Kidney (tissue), 22 donors: ENCODE measurements at places on chromosomes 2 and 18. TPM values are rescaled to one million over a fixed set of nuclear protein-coding genes. Genes with fewer than 3 reads are reported as not detected.

DNA sequence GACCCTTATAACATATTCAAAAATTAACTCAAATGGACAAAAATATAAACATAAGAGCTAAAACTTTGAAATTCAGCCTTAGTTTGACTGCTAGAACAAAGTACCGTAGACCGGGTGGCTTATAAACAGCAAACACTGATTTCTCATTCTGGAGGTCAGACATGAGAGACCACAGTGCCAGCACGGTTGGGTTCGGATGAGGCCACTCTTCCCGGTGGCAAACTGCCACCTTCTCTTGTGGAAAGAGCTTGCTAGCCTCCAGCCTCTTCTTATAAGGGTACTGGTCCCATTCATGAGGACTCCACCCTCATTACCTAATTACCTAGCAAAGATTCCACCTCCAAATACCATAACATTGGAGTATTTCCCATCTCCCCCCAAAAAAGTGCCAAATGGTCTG lies 91.3 kb downstream of the FAM210A start:
- DNase-seq: no peak

DNA sequence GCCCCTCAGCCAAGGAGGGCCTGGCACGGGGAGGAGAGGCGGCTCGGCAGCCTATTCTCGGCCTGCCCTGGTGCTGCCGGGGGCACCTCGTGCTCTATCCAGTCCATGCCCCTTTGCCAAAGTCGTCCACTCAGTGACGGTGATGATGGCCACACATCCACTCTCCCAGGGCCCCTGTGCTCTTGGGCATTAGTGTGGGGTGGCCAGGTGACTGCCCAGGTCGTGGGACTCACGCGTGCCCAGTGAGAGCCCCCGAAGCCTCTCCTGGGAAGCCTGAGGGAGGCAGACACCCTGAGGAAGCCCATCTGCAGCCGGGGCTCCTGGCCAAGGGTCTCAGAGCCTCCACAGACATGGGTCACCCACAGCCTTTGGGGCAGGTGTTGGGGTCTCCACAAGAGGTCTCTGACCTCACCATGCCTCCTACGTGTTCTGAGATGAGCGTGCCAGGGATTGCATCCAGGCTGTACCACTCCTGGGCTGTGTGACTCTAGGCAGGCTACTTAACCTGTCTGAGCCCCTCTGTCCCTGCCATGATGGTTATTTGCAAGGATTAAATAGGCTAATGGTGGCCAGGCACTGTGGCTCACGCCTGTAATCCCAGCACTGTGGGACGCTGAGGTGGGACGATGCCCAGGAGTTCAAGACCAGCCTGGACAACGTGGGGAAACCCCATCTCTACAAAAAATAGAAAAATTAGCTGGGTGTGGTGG lies 12.9 kb downstream of the RAMP1 start:
- no peak for DNase-seq

DNA sequence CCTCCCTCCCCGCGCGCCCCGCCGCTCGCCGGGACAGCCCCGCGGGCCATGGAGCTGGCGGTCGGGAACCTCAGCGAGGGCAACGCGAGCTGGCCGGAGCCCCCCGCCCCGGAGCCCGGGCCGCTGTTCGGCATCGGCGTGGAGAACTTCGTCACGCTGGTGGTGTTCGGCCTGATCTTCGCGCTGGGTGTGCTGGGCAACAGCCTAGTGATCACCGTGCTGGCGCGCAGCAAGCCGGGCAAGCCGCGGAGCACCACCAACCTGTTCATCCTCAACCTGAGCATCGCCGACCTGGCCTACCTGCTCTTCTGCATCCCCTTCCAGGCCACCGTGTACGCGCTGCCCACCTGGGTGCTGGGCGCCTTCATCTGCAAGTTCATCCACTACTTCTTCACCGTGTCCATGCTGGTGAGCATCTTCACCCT lies 865 bp downstream of the GALR1 start:
- DNase-seq: peak; percentile 69

DNA sequence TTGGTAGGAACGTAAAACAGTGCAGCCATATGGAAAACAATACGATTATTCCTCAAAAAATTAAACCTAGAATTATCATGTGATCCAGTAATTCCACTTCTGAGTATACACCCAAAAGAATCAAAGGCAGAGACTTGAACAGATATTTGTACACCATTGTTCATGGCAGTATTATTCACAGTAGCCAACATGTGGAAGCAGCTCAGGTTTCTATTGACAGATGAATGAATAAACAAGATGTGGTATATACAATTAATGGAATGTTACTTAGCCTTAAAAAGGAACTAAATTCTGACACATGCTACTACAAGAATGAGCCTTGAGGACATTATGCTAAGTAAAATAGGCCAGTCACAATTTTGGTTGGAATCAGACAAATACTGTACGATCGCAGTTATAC lies 14.2 kb upstream of the RTTN start:
- DNase-seq: no peak

DNA sequence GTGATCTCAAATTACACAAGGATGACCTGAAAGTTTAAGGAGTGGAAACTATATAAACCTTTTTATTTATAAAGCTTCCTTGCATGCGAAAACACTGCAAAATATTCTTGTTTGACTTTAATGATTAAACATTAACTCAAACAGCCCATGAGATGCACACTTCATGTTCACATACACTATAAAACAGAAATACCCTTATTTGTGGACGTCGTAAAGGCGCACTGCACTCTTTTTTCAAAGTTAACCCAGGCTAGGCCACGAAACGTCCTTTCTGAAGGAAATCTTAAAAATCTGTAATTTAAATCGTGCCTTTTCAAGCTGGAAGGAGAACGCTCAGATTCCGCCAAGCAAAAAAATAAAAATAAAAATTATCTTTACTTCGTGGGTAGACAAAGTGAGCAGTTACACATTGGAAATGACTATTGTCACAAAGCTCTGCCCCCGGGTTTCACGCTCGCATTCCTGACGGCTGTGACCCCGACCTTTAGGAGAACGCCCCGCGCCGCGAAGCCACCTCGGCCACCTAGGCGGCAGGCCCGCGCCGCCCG lies 728 bp downstream of the FAM168B start:
- DNase-seq: no peak

DNA sequence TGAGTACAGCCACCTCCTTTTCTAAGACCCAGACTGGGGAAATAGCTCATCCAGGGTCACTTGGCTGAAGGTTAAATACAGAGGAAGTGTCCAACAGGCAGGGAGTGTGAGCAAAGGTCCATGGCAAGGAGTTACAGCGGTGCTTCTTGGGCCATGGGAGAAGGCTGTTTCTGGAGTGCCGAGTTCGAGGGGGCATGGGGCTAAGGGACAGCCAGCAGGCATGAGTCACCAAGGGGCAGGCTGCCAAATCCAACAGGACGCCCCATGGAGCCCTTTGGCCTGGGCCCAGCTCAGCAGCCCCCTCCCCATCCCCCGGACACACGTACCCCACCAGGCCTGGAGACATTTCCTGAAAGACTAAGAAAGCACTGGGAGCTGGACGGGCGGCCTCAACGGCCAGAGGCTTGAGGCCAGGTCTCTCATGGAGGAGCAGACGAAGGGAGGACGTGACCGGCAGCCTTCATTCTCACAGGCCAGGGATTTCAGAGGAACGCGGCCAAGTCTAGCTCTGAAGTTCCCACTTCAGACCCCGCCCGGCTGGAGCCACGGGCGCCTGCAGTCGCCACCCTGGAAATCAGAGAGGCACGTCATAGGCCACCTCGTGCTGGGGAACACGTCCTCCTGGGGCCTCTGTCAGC lies 160.4 kb downstream of the SMAD7 start:
- DNase-seq: peak; percentile 93

DNA sequence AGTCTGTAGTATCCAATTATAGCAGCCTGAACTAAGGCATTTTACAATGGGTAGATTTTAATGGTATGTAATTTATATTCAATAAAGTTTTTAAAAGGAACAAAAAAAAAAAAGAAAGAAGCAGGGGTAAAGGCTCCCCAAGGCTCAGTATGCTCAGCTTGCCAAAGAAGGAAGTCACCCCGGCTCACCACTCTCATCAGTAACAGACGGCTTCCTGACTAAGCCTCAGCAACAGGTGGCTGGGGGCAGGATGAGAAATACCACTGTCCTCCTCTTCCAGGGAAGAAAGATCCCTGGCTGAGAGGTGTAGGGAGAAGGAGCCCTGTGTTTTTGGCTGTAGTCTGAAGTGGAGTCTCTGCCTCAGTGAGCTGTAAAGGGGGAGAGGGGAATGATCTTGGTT lies 121.2 kb downstream of the ARHGEF4 start:
- DNase-seq: no peak

DNA sequence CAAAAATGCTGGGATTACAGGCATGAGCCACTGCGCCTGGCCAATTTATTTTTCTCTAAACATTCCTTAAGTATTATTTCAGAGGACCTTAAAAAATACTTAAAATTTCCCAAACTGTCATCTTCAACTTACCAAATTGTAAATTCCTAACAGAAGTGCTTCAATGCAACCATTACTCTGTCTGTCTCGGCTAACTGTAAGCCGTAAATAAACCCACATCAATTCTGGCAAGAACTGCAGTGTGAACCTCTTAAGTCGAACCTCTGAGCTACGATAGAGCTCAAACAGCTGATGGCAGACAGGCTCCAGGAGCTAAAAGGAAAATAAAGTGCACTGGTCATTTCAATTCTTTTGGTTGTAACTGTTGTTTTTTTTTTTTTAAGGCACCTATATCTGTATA lies 53.4 kb upstream of the ORC2 start:
- no peak for DNase-seq

GRCh38 chr2:43340066-43340465 lies 113.7 kb upstream of the ZFP36L2 start:
- no peak for DNase-seq

DNA sequence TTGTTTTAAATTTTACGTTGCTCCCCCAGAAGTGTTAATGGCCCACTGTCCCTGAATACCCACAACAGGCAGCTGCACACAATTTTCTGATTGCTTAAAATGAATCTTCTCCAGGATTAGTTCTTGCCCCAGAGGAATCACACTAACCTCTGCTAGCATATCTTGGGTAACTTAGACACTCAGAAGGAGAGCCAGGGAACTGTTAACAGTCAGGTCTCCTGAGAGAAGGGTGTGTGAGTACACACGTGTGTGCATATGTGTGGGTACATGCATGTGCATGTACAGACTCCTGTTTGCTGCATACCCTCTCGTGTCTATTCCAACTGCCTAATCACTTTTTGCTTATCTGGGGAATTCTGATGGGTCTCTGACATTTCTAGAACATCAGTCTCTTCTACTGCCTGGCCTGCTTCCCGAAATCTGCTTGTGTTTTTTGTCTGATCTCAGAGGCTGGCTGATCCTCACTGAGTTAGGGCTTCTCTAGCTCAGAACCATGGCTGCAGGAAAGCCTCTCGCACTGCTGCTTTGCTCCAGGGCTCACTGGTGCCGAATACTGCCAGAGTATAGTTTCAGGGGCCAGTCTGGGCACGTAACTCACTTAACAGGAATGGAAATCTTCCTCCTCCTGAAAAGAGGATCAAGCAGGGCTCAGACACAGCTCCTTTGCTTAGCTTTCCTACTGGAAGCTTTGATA lies 62.8 kb downstream of the PRELID3A start:
- DNase-seq: no peak

DNA sequence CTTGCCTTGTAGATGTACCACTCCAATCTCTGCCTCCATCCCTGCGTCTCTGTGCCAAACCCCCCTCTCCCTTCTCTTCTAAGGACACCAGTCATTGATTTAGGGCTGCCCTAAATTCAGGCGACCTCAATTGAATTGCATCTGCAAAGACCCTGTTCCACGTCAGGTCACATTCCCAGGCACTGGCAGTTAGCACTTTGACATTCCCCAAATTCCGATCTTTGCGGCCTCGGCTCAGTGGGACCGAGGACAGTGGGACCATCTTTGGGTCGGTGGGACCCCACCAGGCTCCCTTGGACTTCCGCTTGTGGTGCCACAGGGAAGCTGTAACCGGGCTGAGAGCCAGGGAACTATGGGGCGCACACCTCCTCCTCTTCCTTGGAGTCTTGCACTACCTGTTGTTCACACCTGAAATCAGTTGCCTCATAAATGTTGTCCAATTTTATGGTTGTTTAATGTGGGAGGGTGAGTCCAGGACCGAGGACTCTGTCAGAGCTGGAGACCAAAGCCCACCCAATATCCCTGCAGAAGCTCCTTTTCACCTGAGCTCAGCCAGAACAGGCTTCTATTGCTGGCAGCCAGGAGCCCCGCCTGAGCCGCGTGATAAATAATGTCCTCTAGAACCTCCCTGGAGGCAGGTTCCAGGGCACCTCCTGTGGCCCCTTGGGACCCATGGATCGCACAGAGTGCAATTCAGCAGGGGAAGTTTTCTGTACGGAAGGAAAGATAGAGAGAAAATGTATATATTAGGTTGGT lies 271.6 kb downstream of the EIPR1 start:
- no peak for DNase-seq

- DNase-seq: no peak
These were observed 6.3 kb downstream of the THOC1 start for GRCh38 chr18:261398-262073.

- peak; percentile 99 for DNase-seq
These were observed at the start of gene ZCCHC2 for GRCh38 chr18:62522504-62523254. Gene ZCCHC2, plus strand, starts transcription at chr18:62523025. Its CDS starts 400 bp downstream, at chr18:62523425.

DNA sequence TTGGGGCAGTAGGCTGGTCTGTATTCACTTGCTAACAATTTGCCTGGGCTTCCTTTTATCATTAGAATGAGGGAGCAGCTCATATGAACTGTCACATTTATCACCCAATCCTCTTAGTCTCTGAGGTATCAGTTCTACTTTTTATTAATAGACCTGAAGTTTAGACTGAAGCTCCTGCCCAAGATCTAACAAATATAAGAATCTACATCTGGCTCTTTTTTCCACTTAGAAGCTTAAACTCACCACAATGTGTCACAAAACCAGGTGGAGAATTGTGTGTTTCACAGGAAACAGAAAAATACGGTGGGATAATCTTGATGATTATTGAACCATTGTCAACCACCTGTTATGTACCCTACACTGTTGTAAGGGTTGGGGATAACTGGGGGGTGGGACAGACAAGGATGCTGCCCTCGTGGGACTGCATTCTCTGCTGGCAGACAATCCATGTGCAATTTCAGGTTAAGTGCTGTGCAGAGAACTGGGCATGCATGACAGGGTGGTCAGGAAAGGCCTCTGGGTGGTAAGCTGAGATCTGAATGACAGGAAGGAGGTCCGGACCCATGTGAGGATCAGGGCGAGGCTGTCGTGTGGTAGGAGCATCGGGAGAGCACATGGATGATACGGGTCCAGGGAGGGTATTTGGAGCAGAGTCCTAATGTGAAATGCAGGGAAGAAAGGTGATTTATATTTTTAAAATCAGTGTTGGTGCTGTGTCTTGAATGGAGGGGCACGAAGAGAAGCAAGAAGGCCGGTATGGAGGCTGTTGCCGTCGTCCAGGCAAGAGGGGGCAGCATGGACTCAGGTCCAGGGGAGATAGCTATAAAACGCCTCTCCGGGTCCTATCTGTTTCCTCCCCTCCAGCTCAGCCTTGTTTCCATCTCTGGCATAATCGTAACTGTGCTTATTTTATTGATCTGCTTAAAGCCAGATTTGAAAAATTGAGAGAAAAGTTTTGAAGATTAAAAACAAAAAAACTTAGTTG lies 17.6 kb downstream of the MYL12B start:
- DNase-seq: no peak

ANKRD62 gene
- not detected for polyA plus RNA-seq

MERTK gene
- polyA plus RNA-seq: 9.2 TPM

DIS3L2 gene
- polyA plus RNA-seq: 12.3 TPM

ZAP70 gene
- polyA plus RNA-seq: 0.37 TPM

PLEK gene
- polyA plus RNA-seq: 2.8 TPM

MDH1B gene
- 7.1 TPM for polyA plus RNA-seq

TSPYL6 gene
- not detected for polyA plus RNA-seq
